Endodermal cell (in vitro differentiated cells): ENCODE measurements at places on chromosomes 13 and 19.

GRCh38 chr13:110231348-110232047, 75.5 kb downstream of the COL4A1 start:
- peak; percentile 13 for DNase-seq

DNA sequence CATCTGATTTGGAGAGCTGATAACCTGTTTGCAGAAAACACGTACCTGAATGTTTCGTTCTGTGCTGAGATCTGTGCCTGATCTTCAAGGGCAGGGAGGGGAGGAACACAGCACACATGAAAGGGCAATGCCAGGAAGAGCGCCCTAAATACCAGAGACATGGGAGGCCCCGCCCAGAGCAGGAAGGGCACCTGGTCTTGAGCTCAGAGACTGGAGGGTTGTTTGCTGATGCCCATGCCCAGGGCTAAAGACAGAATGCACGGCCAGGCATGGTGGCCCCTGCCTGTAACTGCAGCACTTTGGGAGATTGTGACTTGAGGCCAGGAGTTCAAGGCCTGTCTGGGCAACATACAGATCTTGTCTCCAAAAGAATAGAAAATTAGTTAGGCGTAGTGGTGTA, 183.2 kb downstream of the TUBA3C start:
- DNase-seq, result no peak

DNA sequence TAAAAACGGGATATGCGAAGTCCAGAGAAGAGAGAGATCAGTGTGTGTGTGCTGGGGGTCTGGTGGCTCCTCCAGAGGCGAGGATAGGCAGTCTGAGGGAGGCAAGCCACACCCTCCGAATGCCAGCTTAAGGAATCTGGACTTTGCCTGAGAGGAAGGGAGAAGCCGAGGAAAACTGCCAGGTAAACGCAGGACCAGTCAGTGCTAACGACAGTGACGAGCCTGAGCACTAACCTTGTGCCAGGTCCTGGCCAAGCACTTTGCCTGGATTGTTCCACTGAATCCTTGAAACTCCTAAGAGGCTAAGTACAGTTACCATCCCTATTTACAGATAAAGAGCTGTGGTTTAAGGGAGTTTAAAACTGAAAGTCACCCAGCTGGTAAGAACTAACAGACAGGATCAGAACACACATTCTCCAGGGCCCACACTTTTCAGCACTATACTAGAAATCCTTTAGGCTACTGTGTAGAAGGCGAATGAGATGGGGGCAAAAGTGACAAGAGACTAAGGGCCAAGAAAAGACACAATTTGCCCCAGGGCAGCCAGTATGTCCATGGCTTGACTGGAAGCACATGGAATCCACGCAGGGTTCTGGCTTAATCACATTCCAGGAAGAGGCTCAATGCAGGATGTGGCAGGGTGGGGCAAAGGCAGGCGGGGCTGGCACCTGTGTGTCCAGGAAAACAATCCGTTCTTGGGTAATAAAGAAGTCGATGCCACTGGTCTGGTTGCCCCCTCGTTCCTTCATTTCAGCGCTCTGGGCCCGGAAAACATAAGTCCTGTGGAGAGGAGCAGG, 15.1 kb downstream of the SMG9 start:
- peak; percentile 49 for DNase-seq

DNA sequence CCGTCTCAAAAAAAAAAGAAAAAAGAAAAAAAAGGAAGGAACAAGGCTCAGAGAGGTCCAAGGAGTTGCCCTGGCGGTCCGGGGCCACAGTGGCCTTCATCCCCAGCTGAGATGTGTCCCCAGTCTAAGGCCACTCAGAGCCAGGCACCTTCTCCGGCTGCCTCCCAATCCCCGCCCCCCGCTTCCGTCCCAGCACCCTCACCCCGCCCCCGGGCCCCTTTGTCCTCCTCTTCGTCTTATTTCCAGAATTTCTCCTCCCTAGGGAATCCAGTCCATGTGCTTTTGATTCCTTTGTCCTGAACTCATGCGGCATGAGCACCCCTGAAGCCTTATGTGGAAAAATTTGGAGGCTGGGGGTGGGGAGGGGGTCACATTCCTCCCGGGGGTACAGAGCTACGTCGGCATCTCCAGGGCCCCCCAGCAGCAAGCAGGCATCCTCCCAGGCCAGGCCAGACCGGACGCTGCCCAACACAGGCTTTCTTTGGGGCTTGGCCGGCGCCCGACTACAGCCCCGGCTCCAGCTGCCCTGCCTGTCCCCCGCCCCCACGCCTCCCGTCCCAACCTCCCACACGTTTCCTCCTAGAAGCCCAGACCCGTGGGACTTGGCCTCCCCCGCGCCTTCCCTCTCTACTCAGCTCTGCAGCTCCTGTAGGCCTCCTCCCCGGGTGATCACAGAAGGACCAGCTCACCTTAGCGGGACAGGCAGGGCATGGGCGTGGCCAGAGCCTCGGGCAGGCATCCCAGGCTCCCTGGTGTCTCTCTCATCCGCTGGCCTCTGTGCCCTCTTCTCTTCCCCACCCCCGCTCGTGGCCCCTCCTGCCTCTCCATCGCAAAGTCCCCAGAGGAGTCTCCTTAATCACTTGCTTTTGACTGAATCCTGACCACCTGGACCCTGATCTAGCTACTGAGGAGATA, 17.8 kb upstream of the ADGRE5 start:
- peak; percentile 93 for DNase-seq

- DNase-seq, result peak; percentile 63
Observed at GRCh38 chr13:54573186-54573585, 1544.6 kb downstream of the OLFM4 start.

DNA sequence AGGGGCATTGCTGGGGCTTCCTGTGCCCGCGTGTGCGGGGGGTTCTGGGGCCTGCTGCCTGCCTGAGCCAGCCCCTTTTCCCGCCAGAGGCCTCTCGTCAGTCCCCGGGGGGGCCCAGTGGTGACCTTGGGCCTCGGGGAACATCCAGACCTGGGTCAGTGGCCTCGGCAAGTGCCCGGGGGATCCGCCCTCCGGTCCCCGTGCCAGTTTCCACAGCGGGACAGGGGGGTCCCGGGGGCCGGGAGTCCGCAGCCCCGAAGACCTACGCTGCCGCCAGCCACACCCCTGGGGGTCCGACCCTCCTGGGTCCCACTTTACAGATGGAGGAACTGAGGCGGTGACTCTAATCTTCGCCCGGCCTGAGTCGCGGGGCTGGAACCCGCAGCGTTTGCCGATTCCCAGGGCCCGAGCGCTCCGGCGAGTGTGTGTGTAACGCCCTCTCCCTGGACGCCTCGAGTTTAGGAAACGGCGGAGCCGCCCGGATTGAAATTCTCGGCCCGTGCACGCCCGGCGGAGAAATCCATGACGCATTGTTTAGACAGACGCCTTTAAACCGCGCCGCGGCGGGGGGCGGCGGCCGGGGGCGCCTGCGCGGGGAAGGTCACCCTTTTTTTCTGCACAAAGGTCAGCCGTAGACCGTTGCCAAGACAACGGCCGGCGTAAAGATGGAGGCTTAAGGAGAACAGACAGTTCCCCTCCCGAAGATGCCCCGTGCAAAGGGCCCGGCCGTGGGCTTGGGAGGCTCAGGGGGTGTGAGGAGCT, 39.3 kb downstream of the EFNA2 start:
- no peak for DNase-seq
